ENCODE measurements at places on chromosomes 2 and 18.
A peak's percentile ranks its signal among the peaks of the same experiment; 100 is the strongest.

GRCh38 chr2:224847961-224848850, 132.0 kb upstream of the CCDC195 start:
- peak; percentile 62 for DNase-seq

DNA sequence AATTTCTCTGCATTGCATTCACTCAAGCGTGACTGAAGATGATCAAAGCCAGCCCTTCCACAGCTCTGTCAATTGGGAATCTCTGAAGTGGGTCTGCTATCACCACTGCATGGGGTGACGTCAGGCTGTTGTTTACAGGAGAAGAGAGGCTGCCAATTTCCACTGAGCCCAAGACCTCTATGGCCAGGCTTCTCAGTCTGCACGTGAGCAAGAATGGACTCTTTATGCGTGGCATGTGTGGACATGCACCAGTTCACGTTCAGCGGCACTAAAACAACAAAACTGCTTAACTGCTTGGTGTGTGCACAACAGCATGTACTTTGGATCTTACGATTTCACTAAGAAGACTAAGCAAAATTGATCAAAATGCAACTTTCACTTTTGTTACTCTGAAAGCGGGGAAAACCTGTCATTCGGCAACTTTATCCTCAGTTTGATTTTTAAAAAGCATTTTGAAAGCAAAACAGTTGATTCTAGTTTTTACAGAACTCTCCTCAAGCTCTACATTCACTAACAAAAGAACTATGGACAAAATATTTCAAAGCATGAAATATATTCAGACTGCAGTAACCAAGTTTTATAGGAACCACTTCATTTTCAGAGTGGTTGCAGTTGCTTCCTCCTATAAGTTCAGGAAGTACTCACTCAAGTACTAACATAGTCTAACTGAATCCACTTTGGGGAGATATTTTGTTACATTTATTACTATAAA, 77.0 kb upstream of the SERTAD2 start:
- DNase-seq, result peak; percentile 69

DNA sequence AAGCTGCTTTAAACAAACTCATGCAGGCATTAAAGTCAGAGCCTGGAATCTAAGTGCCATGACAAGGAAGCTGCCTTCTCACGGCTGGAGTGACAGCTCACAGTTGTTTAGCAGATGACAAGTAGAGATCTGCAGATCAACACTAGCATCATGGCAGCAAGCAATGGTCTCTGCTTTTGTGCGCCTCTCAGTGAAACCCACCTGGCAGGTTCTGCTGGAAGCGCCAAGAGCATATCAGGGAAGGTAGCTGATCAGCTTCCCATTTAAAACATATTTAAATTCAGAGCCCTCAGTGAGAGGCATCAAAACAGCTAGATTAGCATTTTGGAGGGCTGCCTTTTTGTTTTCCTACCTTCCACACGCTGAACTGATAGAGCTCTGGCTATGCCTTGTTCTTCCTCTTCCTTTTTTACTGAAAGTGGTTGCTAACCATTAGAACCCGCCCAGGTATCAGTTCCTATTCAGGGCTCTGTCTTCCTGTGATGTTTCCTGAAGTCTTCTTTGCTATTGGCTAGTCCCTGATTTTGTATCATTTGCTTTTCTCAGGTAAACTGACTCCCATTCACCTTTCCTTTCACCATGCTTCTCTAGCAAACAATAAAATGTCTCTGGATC, 70.8 kb downstream of the TMEM200C start:
- no peak for DNase-seq

DNA sequence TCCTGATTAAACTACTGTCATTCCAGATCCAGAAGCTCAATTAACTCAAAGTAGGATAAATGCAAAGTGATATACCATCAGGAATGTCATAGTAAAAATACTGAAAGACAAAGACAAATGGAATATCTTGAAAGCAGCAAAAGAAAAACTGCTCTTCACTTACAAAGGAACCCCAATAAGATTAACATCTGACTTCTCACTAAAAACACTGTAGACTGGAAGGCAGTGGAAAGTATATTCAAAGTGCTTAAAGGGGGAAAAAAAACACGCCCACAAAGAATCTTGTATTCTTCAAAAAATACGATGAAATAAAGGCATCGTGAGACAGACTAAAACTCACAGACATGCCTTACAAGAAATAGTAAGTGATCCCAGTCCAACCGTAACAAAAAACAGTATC, 195.7 kb downstream of the DOK6 start:
- no peak for DNase-seq

DNA sequence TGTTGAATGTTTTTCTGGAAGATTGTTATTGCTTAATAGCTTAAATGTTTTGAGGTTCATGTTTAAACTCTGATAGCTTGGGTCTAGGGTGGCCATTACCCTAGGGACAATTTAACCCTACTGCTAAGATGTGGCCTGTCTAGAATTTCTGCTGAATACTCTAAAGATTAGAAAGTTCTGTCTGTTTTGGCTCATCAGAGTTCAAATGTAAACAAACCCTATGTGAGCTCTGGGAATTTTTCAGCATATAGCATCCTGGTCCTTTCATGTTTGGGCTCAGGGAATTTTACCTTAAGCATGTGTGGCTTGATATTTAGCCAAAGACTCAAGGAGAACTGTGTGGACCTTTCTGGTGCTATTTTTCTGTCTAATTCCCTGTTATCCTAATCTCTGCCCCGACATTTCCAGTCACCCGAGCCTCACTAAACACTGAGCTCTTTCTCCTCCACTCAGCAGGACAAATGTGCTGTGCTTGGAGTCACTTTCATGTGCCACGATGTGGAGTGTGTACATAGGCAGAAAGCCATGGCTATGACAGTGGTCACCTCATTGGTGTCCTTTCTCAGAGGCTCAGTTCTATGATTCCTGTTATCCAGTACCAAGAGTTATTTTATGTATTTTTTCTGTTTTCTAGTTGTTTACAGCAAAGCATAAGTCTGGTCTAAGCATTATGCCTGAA, 492.5 kb upstream of the SPHKAP start:
- DNase-seq, result no peak

- no peak for DNase-seq
These were observed 54.3 kb downstream of the PKDCC start for GRCh38 chr2:42102024-42102590.

GRCh38 chr2:97951155-97951680, 44.5 kb downstream of the TMEM131 start:
- DNase-seq, result no peak

GRCh38 chr18:46294751-46295150, 190.6 kb downstream of the HAUS1 start:
- DNase-seq, result no peak

DNA sequence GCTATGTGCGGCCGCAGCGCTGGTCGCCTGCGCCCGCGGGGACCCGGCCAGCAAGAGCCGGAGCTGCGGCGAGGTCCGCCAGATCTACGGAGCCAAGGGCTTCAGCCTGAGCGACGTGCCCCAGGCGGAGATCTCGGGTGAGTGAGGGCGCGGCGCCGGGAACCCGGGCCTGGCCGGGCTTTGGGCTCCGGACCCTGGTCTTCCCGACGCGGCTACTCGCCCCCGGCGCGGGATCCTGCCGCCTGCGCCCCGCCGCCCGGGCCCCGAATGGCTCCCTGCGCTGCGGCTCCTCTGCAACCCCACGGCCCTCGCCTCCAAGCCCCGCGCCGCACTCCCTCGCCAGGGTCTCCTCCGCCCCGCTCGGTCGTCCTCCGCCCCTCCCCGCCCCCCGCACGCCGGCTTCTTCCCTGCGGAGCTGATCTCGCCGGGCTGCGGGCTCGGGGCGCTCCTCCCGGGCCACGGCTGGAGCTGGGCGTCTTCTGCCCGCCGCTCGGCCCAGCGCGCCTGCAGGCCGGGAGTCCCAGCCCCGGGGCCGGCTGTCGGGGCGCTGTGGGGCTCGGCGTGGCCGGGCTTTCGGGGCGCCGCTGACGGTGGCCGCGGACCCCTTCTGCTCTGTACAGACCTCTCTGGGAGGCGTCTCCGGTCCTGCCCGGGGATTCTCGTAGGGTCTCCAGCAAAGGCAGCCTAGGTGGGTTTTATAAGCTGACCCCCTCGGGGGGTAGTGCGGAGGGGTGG, 652 bp downstream of the GPC1 start:
- DNase-seq, result no peak

DNA sequence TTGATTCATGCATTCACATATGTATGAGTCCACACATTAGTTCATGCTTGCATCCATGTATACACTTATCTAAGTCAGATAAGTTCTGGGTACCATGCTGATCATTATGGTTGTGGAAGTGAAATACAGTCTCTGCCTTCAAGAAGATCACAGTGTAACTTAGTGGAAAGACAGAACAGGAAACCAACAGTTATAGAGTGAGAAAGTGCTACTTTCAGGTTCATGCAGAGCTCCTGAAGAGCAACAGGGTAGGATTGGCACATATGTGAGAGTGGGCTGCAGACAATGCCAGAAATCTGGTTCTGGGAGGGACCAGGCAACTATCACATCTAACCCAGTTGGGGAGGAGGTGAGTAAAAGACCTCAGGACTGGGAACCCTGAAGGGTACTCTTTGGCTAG, 35.4 kb upstream of the PGAP1 start:
- DNase-seq, result no peak

- DNase-seq, result no peak
These were observed 210.6 kb downstream of the CAMKMT start for GRCh38 chr2:44572196-44572900.

DNA sequence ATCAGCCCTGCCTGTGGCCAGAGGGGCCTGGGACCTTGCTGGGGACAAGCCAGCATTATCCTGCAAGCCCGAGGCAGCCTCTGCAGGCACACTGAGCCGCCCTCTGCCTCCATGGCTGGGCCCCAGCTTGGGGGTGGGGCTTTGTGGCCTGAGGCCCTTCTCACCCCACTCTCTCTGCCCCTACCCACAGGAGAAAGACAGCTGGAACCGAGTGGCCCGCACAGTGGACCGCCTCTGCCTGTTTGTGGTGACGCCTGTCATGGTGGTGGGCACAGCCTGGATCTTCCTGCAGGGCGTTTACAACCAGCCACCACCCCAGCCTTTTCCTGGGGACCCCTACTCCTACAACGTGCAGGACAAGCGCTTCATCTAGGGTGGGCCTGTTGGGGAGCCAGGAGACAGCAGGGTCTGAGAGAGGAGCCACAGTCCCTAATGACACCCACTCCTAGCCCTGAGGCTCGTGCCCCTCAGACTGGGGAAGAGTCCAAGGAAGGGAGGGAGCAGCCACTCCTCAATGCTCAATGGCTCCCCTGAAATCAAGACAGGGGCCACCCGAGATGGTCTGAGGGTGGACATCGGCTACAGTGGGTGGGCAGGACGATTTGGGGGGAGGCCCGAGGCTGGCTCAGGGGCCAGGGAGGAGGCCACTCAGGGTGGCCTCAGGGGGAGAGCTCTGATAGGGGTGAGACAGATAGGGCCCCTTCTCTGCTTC, 4.4 kb upstream of the CHRNG start:
- no peak for DNase-seq

DNA sequence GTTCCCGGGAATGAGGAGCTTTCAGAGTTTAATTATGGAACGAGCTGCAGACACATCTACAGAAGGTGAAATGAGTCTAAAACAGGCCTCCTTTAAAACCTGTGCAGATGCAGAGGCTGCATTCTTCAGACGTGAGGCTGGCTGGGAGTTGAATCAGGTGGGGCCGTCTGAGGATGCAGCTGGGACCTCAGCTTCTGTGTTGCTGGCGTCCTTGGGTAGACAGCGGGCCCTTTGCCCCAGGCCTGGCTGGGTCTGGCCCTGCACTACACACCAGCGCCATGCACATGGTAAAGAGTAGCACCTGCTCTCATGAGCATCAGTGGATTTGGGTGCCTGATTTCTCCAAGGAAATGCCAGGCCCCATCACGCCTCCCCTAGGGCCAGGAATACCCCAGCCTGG, 67.3 kb downstream of the TMEM18 start:
- no peak for DNase-seq

DNA sequence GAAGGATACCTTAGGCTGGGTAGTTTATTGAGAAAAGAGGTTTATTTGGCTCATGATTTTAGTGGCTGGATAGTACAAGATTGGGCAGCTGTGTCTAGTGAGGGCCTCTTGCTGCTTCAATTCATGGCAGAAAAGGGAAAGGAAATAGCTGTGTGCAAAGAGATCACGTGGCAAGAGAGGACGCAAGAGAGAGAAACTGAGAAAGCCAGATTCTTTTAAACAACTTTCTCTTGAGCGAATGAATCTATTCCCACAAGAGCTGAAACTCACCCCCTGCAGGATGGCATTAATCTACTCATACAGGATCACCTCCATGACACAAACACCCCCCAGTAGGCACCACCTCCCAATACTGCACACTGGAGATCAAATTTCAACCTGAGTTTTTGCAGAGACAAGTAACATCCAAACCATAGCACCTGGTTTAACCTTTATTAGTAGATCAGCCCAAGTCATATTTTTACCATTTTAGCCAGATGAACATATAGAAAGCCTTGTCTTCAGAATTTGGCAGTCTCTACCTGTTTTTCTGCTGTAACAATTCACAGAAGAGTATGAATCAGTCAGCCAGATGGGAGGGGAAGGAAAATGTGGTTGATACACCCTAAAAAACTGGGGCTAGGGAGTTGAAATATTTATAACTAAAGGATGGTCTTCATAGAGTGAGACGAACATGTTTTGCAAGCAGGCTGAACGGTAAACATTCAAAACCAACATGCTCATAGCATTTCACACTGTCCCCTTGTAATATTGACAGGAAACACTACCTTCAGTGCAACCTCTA, 73.9 kb upstream of the NCKAP5 start:
- no peak for DNase-seq

DNA sequence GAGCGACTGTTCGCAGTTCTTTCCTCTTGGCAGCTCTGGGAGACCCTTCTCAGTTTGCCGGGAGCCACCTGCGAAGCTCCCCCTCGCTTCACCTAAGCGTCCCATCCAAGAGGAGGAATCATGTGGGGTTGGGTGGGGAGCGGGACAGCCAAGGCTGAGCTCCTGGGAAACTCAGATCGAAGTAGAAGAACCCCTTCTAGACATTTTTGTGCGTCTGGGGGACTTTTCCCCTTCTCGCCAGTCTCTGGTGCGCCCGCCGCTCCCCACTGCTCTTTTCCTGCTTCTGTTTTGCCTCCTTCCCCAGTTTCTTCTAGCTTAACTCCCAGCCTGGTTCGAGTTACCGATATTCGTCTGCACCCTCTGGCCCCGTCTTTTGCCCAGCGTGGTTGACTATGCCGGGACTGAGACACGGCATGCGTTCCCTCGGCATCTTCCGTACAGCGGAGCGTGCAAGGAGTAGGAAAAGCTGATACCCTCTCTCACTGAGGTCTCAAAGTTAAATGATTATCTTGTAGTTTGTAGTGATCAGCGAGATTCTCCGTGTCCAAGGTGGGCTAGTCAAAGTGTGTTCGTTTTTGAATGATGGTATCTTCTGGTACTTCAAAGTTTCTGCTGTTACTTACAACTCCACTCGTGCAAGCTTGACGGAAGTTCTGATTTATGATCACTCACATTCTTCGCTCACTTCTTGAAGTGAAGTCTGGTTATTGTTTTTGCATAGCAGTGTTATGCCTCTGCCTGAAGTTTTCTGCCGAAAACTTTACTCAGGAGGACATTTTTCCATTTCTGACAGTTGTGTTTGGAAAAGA, 664 bp downstream of the CAMKMT start:
- peak; percentile 35 for DNase-seq

DNA sequence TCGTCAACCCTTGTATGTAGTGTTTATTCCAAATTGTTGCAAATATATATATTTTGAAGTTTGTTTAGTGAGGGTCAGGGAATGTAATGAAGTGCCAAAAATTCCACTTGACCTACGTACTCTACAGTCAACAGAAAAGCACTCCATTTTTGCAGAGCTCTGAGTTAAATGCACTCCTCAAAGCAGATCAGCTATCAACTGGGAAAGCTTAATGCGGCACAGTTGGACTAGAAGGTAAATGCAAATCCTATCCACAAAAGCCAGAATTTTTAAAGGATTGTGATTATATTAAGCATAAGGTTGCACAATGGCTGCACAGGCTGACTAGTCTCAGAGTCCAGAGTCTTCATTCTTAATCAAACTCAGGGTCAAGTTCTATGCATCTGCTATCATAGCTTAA, 577.1 kb downstream of the ARHGAP15 start:
- peak; percentile 78 for DNase-seq
